NCI-H446 treated with DMSO at 0.1 percent for 48 hours (cell line): ENCODE measurements at places on chromosomes 3 and 15.
A peak's percentile ranks its signal among the peaks of the same experiment; 100 is the strongest.

- DNase-seq = no peak
Observed at GRCh38 chr15:64678126-64678819, 97.1 kb downstream of the RBPMS2 start.

- DNase-seq = no peak
Observed at GRCh38 chr15:89395461-89395871, 60.8 kb upstream of the POLG start.

DNA sequence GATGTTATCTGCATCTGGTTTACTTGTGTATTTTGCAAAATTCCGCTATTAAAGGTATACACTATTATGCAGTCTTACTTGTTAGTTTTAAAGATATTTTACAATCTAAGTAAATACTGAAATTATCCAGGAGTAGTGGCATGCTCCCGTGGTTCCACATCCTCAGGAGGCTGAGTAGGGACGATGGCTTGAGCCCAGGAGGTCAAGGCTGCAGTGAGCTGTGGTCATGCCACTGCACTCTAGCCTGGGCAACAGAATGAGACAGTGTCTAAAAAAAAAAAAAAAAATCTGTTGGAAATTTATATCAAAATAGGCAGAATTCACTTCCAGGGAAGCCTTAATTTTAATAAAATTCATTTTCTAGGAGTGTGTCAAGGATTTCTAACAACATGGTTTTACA is 27.7 kb upstream of the HYKK start:
- DNase-seq = no peak

DNA sequence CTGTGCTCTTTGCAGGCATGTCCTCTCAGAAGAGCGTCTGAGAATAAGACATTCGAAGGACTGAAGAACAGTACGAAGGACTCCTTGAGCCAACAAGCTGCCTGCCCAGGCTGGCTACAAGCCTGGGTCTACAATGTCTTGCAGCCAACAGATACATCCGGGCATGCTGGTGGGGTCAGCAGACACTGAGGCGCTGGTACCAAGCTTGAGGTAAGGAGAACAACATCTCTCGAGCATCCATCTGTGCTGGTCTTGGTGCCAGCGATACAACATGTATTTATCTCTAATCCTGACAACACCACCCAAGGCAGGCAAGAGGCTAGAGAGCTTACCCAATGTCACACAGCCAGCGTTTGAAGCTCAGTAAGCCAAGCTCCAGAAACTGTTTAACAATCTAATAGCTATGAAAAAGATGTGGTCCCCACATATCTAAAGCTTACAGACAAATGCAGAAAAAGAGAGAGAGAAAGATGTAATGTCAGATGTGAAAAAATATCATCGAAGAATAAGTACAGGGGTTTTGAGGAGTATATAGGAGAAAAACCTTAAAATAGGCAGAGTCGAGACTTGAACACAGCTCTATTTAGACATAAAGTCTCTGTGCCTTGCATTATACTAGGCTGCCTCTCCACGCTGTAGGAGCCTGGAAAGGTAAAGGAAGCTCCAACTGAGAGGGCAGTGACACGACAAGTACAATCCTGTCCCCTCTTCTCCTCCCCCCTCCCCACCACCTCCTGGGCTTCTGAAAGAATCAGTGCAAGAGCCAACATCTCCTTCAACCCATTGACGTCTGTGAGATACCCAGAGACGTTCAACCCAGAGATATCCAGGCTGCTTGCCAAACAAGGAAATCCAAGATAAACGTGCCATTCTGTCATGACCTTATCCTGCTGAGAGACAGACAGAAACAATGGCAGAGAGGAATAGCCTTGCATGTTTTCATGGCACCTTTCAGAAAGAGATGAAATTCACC is 39.4 kb downstream of the WWTR1 start:
- peak; percentile 99 for DNase-seq

DNA sequence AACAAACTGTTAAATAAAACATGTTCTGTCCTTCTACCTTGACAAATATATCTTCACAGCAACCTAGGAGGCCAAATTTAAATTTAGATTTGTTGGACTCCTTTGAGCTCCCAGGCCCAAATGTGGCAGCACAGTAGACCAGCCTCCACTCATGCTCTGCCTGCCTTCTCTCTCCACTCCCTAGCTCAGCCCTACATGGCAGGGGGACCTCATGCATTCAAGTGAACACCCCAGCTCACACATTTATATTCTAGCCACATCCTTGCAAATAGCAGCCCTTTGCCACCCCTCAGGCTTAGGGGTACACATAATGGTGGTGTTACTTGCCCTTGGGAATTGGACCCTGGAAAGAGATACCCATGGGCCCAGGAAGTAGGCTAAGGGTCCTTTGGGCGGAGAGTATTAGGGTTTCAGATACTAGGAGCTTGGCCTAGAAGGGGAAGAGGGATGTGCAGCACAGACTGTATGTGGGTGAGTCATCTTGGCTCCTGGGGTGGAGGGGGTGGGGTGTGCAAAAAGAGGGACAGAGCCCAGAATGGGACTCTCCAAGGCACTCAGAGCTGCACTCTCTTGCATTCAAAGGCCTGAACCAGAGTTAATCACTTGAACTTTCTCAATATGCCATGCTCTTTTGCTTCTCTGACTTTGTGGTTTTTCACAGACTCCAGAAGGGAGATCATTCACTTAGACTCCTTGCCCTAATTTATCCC is 268.4 kb upstream of the ROPN1 start:
- DNase-seq = peak; percentile 58

GRCh38 chr3:155316426-155316825 is 22.9 kb upstream of the STRIT1 start:
- DNase-seq = no peak

- no peak for DNase-seq
Observed at GRCh38 chr3:15932348-15933300, 134.8 kb upstream of the ANKRD28 start.

DNA sequence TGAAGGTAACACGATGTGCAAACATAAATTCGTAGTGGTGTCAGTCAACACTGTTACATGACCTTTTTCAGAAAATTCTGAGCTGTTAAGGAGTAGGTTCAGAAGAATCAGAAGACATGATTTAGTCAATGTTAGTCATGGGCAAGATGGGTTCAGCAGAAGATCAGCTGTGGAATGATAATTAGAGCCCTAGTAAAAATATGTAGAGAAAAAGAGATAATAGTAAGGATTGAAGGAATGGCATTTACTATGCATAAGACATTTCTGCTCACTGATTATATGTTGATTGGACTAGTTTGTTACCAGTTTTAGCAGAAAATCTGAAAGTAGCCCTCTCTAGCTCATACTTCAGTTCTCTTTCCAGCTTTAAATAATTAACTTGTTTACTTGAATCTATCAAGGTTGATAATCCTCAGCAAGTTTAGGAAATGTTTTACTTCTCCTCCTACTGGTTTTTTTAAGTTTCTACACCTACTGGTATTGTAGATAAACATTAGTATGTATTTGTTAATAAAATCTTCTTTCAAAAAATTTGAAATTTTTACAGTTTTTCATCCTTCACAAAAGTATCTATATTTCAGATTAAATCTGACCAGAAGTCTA is 98.6 kb downstream of the ALCAM start:
- no peak for DNase-seq

DNA sequence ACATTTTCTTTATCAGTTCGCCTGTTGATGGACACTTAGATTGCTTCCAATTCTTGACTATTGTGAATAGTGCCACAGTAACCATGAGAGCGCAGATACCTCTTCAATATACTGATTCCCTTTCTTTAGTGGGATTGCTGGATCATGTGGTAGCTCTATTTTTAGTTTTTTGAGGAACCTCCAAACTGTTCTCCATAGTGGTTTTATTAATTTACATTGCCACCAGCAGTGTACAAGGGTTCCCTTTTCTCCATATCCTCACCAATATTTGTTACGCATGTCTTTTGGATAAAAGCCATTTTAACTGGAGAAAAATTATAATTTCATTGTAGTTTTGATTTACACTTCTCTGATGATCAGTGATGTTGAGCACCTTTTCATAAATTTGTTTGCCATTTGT is 59.3 kb downstream of the RASA2 start:
- no peak for DNase-seq

DNA sequence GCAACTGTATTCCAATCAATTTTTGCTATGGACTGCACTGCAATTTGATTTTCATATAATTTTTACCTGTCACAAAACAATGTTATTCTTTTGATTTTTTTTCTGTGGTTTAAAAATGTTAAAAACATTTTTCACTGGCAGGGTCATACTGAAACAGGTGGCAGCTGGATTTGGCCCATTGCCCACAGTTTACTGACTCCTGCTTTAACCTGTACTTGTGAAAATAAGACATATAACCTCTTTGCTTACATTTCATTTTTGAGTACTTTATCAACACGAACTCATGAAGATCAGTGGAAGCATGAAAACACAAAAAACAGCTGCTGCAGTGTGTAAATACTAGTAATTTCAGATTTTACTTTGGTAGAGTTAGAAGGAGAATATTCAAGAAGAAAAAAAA is 313.1 kb downstream of the WDR72 start:
- DNase-seq = no peak

GRCh38 chr3:45317710-45318109 is 70.7 kb upstream of the LARS2 start:
- DNase-seq = no peak

- DNase-seq = no peak
Observed at GRCh38 chr15:41797201-41797944, 23.1 kb downstream of the MAPKBP1 start.

- DNase-seq = no peak
Observed at GRCh38 chr15:65402961-65403360, 19.8 kb downstream of the IGDCC4 start.

- DNase-seq = no peak
Observed at GRCh38 chr15:26157081-26157480, 294.0 kb upstream of the ATP10A start.
